Activated CD4-positive, alpha-beta T cell treated with anti-CD3 and anti-CD28 coated beads for 4 hours (primary cell): ENCODE measurements at places on chromosomes 6 and 20.

DNA sequence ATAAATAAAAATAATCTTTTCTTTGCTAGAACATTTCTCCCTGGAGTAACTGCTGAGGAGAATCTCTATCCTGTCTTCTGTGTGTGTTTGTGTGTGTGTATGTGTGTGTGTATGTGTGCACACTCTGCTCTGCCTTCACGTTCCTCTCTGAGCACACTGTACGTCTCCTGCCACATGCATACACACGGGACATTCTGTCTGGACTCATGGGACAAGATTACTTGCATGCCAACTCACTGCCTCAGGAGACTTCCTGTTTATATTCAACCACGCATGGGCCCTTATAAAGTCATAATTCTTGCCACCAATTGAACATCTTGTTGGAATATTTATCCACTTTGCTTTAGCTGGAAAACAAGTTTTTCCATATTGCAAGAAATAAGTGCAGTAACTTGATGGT, 930.6 kb downstream of the KIF16B start:
- no peak for DNase-seq

DNA sequence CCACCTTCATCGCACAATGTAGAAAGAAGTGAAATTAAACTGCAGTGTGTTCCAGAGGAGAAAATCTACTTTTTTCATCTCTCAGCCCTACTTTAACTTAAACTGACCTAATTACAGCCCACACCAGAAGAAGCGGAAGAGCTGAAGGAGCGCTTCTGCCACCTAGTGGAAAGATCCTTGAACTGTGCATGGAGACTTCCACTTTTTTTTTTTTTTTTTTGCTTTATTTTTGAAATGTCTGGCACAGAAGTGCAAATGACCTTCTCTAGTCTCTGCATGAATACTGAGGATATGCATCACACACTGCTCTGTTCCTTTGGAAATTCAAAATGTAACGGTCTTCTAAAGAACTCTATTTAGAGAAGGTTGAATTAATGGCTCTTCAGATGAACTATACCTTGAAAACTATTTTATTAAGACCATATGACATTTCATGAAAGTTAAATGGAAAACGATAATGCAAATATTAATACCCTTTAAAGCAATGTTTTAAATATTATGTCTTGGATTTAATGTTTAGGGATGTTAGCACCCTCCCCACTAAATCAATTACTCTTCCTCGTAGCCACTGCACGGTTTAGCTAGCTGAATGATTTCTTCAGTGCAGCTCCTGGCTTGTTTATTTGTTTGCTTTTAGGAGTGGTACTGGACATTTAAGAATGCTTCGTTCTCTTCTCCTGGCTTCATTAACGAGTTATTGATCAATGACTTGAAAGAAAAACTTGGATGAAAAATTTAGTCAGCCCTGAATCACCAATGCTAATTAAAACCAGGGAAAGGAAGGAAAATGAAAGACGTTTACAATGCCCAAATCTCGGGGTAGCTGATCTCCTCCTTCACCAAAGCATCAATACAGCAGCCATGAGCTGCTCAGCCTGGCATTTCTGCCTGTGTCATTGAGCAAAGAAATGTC, 569.6 kb upstream of the GJE1 start:
- peak; percentile 70 for DNase-seq

DNA sequence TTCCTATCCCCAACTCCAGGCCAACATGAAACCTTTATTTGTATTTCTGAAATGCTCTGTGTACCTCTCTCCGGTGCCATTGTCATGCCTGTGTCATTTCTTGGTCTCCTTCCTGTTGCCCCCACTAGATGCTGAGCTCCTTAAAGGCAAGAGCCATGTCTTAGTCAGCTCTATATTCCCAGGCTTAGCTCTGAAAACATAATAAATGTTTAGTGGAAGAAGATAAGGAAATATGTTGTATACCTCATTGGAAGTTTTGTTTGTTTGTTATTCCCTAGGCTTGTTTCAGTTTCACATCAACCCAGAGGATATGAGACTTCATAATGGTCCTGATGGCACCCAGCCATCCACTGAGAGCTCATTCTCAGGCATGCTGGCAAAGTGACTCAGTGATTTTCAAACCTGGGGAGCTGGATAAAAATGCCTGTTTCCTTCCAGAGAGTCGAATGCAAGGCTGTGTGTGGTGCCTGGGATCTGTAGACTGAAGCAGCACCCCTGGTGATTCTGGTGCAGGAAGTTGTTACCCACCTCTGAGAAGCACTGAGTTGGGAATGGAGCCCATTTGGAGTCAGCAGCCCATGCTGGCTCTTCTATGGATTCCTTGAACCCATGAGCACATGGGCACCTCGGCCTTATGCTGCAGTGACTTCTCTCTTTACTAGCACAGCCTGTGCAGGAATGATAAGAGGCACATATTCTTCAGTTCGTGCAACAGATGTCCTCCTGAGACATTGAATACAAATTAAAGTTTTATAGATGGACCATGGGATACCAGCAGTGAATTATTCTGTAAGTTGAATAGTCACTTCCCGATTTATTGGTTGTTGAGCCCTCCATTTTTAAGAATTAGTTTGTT, 205.2 kb downstream of the FARS2 start:
- no peak for DNase-seq

DNA sequence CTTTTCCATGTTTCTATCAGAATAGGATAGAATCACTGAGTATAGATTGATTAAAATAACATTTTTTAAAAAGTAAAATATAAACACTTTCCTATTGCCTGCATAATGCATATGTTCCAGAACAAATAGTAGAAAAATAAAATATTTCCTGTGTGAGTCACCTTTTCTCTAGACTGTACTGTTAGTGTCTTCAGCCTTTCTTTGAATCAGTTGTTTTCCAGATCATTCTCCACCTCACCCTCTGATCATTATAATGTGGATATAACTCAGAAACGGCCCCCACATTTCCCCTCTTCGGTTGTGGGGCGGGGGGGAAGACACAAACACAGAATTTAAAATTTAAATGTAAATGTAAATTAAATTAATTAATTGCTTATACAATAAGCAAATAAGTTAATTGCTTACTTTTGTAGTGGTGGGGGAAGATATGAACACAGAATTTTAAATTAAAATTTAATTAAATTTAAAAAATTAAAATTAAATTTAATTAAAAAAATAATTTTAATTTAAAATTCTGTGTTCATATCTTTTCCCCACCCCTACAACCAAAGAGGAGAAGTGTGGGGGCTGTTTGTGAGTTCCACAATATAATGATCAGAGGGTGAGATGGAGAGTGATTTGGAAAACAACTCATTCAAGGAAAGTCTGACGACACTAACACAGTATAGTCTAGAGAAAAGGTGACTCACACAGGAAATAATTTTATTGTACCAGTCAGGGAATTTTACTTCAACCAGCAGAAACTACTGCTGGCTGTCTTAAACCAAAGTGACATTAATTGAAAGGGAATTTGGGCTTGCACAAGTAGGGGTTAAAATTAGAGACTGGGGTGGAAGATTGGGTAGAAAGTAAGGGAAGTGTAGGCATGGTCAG, 37.1 kb upstream of the PROKR2 start:
- no peak for DNase-seq

GRCh38 chr6:14252271-14252850, 134.8 kb downstream of the CD83 start:
- DNase-seq, result no peak

DNA sequence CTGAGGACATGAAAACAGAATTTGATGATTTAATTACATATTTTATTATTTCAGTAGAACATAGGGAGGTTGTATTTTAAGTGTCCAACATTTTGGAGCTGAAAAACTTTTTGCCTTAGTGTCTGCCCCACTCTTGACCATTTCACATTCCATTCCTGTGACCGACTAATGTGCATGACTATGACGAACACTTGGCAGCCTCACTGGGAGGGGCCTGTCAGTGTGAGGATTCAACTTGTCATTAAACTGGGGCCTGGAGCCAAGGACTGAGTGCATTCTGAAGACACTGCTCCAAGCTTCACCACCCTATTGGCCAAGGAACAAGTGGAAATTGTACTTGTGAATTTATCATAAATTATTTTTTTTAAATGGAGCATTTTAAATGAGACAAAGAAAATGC, 661.3 kb downstream of the BCKDHB start:
- DNase-seq, result no peak

DNA sequence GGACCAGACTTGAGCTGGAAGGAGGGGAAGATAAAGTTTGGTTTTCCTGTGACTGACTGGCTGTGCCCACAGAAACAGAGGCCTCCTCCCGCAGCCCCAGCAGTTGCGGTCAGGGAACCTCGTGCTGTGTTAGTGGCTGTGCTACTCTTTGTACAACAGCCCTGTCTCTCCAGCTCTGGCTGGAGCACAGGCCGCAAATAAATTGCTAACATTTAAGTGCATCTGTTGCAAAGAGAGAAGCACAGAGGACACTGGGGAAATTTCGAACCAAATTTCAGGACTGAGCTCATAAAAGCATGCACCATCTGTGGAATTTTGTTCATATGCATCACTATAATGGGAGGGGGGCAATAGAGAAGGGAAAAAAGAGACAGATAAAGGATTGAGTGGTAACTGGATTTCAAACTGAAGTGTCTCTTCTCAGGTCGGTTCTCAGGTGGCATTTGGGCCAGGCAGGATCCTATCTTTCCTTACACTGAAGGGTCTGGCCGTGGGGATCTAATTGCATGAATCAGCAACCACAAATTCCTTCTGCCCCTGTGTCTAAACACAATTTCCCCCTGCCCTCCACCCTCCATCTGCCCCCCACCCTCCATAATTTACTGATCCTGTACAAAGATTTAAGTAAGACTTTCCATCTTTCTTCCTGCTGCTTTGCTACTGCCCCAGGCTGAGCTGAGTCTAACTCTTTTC, 88.9 kb upstream of the ATXN1 start:
- DNase-seq, result no peak

- no peak for DNase-seq
Measured at GRCh38 chr6:167968091-167968490, 29.4 kb upstream of the KIF25 start.
